ENCODE measurements at places on chromosomes 1 and 21. TPM values are rescaled to one million over a fixed set of nuclear protein-coding genes. Genes with fewer than 3 reads are reported as not detected.

Gene TSPAN2
- 1.6 TPM for total RNA-seq

Gene COL16A1
- not detected for total RNA-seq

Gene PTPN14
- total RNA-seq = 0.03 TPM

Gene SPAG17
- total RNA-seq = not detected

Gene TSHB
- total RNA-seq = not detected

Gene UMODL1
- 0.42 TPM for total RNA-seq

Gene SPATA21
- total RNA-seq = not detected

Gene SH3BGR
- 0.63 TPM for total RNA-seq

Gene CA6
- total RNA-seq = 0.20 TPM

Gene ADSS2
- total RNA-seq = 34.0 TPM

Gene TAL1
- not detected for total RNA-seq

Gene GRIK3
- total RNA-seq = not detected

Gene IGSF3
- 0.08 TPM for total RNA-seq

Gene PANK4
- total RNA-seq = 42.9 TPM

Gene SLAMF8
- total RNA-seq = not detected

Gene IFNAR1
- total RNA-seq = 26.8 TPM

Gene CLCA1
- not detected for total RNA-seq

Gene LCE1B
- total RNA-seq = not detected

Gene SEC16B
- total RNA-seq = not detected

Gene MRPL55
- total RNA-seq = 128 TPM

Gene ZNF695
- total RNA-seq = not detected

Gene LMOD1
- not detected for total RNA-seq

Gene NKAIN1
- not detected for total RNA-seq

Gene NR1I3
- total RNA-seq = not detected

Gene GREM2
- 0.28 TPM for total RNA-seq

Gene EXO1
- total RNA-seq = 0.25 TPM

Gene SLC2A5
- total RNA-seq = not detected

Gene KCNJ15
- total RNA-seq = not detected

Gene EXTL1
- total RNA-seq = not detected
